NCI-H748 treated with DMSO at 0.1 percent for 48 hours (cell line): ENCODE measurements at places on chromosomes 1 and 21.
A peak's percentile ranks its signal among the peaks of the same experiment; 100 is the strongest.

- DNase-seq, result no peak
Measured at GRCh38 chr1:65279070-65279779, 30.1 kb upstream of the DNAJC6 start.

DNA sequence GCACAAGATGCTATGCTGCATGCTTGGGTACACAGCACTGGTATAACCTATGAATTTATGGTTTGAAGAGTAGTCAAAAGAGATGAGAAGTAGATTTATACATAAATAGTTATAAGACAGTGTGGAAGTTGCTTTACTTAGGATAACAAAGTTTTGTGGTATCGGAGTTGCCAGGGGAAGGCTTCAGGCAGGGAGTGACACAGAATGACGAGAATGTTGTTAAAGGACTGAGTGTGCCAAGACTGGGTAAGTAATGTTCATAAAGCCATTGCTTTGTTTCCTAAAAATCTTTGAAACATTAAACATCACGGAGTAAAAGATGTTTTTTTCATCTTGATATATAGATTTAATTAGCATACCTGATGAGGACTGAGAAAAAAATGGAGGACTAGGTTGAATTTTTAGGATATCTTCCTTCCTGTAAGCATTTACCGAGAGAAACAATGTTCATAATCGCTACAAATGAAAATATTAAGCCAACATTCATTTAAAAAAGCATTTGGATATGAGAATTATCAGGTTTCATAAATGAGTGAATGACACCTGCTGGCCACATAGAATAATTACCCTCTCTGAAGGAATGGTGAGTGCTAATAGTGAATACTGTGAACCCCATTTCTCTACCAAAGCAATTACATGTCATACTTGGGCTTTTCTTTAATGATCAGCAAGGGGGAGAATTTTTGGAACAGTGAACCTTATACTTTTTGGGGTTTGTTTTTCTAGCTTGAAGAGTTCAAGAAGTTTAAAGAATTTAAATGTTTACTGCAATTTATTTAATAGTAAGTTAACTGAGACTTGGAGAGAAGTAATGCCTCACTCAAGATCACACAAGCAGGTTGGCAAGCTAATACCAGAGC lies 28.4 kb downstream of the EXTL2 start:
- DNase-seq, result no peak

GRCh38 chr1:207851696-207852095 lies 59.2 kb downstream of the CD34 start:
- DNase-seq, result no peak

DNA sequence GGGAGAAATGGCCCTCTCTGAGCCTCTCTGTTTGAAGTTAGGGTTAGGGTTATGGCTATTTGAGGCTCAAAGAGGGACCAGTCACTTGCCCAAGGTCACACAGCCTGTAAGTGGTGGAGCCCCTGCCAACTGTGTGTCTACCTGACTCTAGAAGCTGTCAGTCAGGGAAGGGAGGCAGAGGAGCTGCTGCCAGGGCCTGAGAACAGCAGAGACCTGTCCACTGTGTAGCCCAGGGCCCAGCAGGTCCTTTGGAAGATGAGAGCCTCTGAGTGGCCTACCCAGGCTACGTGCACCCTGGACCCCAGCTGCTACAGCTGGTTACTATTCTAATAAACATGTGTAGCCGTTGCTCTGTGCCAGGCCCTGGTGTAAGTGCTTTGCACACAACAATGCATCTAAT lies 15.1 kb upstream of the EDN2 start:
- no peak for DNase-seq

GRCh38 chr1:96987186-96987703 lies 265.7 kb downstream of the PTBP2 start:
- no peak for DNase-seq

DNA sequence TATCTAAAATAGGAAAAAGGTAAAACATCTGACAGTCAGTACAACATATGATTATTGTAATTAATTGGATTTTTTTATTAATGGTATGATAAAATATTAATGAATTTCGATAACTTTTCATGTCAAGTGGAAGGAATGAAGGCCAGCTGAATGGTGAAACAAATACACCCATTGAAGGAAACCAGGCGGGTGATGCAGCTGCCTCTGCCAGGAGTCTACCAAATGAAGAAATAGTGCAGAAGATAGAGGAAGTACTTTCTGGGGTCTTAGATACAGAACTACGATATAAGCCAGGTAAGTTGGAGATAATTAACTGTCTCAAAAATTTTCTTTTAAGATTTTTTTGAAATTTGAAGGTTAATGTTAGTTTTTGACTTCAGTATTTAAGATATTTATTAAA lies 3.2 kb downstream of the SON start:
- no peak for DNase-seq

- no peak for DNase-seq
Measured at GRCh38 chr1:239819096-239819495, 272.6 kb upstream of the FMN2 start.

DNA sequence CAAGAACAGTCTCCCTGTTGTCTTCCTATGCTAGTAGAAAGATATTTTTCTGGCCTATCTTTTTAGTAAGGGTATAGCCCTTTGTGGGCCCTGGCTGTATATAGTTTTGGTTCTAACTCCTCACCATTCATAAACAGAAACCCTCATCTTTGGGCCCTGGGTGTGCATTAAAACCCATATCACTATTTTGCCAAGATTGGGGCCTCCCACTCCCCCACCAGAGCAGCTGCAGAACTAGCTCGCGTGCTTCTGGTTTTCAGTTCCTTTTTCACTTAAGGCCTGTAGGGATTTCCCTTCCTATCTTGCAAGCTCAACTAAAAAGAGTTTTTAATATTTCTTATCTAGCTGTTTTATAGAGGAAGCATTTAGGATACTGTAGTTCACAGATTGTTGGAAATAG lies 106.4 kb downstream of the RGL1 start:
- no peak for DNase-seq

DNA sequence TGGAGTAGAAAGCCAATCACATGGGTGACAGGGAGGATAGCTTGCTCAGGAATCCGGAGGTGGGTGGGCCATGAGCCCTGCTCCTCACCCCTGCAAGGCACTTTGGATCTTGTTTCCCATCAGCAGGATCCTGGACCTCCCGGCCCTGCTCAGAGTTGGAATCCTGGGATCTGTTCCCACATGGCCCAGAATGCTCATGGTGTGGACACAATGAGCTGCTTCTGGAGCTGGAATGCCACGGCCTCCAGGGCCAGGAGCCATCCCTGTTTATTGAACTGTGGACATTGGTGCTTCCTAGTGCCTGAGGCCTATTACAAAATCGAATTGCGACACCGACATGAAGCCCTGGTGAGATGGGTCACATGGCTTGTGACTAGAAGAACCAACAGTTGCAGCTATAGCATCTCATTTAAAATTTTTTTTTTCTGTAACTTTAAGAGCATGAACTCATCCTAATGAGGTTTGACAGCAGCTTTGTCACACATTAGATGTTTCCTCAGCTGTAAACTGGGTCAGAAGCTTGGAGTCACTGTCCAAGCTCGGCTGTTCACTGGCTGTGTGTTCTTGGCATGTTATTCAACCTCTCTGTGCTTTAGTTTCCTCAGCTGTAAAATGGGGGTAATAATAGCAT lies 40.4 kb upstream of the GOLT1A start:
- no peak for DNase-seq

DNA sequence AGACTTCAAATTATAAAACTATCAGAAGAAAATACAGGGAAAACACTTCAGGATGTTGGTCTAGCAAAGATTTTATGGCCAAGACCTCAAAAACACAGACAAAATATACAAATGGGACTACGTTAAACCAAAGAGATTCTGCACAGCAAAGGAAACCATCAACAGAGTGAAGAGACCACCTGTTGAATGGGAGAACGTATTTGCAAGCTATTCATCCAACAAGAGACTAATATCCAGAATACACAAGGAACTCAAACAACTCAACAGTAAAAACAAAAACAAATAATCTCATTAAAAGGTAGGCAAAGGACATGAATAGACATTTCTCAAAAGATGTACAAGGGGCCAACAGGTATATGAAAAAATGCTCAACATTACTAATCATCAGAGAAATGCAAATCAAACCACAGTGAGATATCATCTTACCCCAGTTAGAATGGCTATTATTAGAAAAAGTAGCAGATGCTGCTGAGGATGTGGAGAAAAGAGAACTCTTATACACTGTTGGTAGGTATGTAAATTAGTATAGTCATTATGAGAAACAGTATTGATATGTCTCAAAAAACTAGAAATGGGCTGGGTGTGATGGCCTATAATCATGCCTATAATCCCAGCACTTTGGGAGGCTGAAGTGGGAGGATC lies 112.6 kb downstream of the LRIG2 start:
- no peak for DNase-seq

- DNase-seq, result no peak
Measured at GRCh38 chr1:246121533-246121932, 385.5 kb downstream of the SMYD3 start.

- no peak for DNase-seq
Measured at GRCh38 chr1:101141376-101141775, 95.4 kb upstream of the S1PR1 start.

DNA sequence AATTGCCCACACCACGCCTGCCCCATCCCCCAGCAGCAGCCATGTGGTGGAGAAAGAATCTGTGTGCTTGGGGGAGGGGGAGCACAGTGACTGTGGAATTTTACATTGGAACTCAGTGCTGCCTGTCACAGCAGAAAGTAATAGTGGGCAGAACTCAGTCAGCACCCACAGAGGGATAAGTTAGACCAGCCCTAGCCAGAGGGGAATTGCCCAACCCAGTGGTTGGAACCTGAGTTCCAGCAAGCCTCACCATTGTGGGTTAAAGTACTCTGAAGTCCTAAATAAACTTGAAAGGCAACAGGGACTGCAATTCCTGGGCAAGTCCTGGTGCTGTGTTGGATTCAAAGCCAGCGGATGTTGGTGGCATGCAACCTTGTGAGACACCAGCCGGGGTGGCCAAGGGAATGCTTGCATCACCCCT lies 88.8 kb downstream of the MRPL39 start:
- no peak for DNase-seq

DNA sequence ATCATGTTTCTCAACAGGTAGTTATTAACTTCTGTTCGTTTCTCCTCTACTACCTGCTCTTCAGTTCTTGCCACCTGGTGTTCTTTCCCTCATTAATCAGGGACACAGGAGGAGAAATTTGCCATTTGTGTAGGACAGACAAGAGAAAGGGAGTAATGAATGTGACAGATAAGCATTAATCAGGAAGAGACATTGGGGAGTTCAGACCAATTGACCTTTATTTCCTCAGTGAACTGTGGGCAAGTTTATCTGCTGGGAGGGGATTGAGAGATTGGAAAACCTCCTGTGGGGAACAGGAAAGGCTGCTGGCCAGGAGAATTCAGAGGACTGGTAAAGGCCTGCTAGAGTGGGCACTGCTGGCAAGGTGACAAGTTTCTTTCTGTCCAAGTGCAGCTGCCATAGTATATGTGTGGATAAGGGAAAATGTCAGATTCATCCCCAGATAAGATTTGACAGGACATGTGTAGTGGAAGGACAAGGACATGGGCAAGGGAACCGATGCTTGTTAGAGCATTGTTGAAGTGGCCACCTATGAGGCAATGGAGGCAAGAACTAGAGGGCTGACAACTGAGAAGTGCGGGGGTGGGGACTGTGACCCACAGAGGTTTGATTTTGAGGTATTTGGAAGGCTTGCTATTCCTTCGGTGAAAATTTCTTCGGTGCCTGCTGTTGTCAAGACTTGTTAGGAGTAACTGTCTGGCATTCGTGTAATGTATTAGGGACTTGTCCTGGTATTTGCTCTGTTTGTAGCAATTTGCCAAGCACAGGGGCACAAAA lies 12.6 kb downstream of the SZT2 start:
- DNase-seq, result no peak

- DNase-seq, result no peak
Measured at GRCh38 chr1:239899747-239900146, 191.9 kb upstream of the FMN2 start.

GRCh38 chr1:216723274-216723780 lies at the start of gene ESRRG:
Gene ESRRG, minus strand, starts transcription at chr1:216723429. Its CDS starts 130 bp downstream, at chr1:216723299.
- DNase-seq, result peak; percentile 58

- no peak for DNase-seq
Measured at GRCh38 chr1:203049576-203050180, 23.4 kb downstream of the PPFIA4 start.

DNA sequence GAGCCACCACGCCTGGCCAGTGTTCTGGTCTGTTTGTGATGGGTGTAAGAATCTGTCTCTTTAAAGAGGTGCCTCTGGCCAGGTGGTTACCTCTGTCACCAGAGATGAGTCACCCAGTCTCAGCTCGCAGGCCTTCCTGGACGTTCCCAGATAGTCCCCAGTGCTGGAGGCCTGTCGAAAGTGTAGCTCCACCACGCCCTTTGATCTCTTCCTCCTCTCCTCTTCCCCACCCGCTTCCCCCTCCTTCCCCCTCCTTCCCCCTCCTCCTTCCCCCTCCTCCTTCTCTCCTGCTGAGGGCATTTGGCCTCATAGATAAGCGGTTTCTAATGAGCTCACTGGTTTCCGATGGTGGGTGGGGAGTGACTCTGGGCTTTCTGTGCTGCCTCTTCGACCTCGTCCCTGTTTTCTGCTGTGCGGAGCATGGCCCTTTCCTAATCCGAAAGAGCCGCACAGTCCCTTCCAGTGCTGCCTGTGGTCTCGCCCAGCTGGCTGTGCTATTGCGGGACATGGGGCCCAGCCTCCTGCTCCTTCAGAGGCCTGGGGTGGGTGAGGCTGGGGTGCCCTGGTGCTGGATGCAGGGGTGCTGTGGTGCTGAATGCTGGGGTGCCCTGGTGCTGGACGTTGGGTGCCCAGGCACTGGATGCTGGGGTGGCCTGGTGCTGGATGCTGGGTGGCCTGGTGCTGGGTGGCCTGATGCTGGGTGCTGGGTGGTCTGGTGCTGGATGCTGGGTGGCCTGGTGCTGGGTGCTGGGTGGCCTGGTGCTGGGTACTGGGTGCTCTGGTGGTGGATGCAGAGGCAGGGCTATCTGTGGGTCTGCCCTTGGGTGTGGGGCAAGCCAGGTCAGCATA lies 19.2 kb downstream of the AGPAT3 start:
- DNase-seq, result no peak

DNA sequence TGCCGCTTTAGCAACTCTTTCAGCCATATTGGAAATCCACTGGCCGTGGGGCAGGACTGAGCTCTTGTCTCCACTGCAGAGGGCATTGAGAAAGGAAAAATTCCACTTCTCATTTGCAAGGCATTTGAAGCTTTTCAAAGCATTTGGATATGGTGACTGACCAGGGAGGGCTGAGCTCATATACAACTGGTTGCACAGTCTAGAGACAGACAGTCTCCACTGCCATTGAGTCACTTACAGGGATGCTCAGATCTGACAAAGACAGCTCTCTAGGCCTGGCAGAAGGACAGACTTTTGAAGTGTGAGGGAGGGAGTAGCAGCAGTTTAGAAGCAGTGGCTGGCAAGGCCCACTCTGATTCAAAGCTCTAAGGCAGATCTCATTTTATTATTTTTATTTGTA lies 24.2 kb downstream of the NCF2 start:
- DNase-seq, result no peak
